SK-N-SH (cell line): ENCODE measurements at places on chromosomes 7 and 10.
A peak's percentile ranks its signal among the peaks of the same experiment; 100 is the strongest.

DNA sequence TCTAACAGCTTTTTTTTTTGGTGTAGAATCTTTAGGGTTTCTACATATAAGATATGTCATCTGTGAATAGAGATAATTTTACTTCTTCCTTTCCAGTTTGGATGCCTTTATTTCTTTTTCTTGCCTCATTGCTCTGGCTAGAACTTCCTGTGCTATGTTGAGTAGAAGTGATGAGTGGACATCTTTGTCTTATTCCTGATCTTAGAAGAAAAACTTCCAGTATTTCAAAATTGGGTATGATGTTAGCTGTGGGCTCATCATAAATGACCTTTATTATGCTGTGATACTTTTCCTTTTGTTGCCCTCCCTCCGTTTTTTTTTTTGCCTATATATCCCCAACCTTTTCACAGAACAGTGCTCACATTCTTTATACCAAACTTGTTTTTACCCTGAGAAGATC lies 8.8 kb downstream of the AGK start:
- H3K27me3 ChIP-seq = no peaks in the 10 kb centered on the region
- H3K4me3 ChIP-seq = no peak overlapping the region
- H3K36me3 ChIP-seq = peaks cover 39% of the 10 kb centered on the region

DNA sequence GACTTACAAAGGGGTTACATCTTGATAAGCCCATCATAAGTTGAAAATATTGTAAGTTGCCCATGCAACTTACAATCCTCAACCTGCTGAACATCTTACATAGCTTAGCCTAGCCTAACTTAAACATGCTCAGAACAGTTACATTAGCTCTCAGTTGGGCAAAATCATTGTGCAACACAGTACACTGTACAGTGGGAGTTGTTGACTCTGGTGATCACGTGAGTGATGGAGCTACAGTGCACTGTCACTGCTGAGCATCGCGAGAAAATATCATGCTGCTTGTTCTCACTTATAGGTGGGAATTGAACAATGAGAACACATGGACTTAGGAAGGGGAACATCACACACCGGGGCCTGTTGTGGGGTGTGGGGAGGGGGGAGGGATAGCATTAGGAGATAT lies 214.9 kb upstream of the ZMIZ1 start:
- no peak for DNase-seq
- no peaks in the 10 kb centered on the region for H3K36me3 ChIP-seq
- no peak overlapping the region for H3K4me3 ChIP-seq
- no peaks in the 10 kb centered on the region for H3K27me3 ChIP-seq
- H3K27ac ChIP-seq = no peak overlapping the region

DNA sequence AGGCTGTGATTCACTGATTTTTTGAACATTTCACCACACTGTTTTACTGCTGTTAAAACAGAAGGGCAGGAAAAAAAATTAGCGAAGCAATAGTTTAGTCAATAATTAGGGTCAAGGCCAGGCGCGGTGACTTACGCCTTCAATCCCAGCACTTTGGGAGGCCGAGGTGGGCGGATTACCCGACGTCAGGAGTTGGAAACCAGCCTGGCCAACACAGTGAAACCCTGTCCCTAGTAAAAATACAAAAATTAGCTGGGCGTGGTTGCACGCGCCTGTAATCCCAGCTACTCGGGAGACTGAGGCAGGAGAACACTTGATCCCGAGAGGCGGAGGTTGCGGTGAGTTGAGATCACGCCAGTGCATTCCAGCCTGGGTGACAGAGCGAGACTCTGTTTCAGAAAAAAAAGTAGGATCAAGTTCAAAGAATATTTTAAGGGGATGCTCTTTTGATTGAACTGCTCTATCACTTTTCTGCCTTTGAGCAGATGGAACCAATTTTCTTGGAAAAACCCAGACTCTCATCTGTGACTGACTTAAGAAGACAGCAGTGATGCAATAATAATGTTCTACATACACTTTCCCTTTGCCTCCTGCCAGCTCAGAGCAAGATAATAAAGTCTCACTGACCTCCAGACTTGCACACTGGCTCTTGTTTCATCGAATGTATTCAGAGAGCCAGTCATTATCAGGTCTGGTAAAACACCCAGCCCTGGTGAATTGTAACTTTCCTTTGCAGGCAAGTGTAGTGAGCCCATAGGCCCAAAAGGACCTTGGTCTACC lies 1.6 kb upstream of the PPA1 start:
- no peak for DNase-seq
- H3K27me3 ChIP-seq = no peaks in the 10 kb centered on the region

DNA sequence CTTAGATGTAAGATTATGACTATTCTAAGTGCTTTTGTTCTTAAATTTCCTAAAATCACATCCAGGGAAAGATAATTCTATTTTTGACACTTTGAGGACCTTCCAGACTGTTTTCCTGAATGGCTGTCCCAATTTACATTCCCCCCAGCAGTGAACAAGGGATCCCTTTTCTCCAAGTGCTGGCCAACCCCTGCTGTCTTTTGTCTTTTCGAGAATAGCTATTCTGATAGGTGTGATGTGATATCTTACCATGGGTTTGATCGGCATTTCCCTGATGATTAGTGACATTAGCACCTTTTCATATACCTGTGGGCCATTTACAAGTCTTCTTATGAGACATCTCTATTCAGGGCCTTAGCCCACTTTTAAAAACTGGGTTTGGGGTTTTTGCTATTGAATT lies 526.7 kb upstream of the FZD8 start:
- H3K36me3 ChIP-seq = no peaks in the 10 kb centered on the region
- no peaks in the 10 kb centered on the region for H3K27me3 ChIP-seq
- no peaks in the 10 kb centered on the region; the same call in none of the 2 replicates for H3K4me1 ChIP-seq
- H3K4me3 ChIP-seq = no peak overlapping the region

- H3K4me1 ChIP-seq = peaks cover 11% of the 10 kb centered on the region; the same call in 1 of the 2 replicates
- H3K4me3 ChIP-seq = no peak overlapping the region
- DNase-seq = no peak
- no peak overlapping the region for H3K27ac ChIP-seq
Observed at GRCh38 chr10:24310104-24310503, 101.2 kb downstream of the KIAA1217 start.

- peaks cover 5% of the 10 kb centered on the region; the same call in 1 of the 2 replicates for H3K4me1 ChIP-seq
- H3K27me3 ChIP-seq = no peaks in the 10 kb centered on the region
- peaks cover 18% of the 10 kb centered on the region; the same call in 1 of the 2 replicates for H3K36me3 ChIP-seq
- H3K27ac ChIP-seq = no peak overlapping the region
Observed at GRCh38 chr10:33321516-33321915, 13.0 kb downstream of the NRP1 start.

DNA sequence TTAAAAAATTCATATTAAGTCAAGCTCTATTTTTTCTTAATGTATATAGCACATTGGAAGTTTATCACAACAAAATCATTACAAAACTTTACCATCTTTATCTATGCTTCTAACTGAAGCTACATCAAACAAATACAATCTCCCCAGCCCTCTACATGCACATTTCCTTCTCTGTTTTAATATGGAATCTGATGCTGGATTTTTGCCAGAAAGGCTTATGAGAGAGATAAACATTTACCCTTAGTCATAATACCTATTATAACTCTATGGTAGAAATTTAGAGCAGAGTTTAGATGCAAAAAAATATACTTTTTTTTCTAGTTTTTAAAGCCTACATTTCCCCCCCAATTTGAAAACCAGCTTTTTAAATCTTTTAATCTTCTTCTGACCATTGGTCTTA lies 1198.6 kb downstream of the GATA3 start:
- DNase-seq = peak; percentile 23
- peak overlapping the region; percentile 98 for H3K27ac ChIP-seq
- H3K4me1 ChIP-seq = peaks cover 12% of the 10 kb centered on the region; the same call in 1 of the 2 replicates
- no peak overlapping the region for H3K4me3 ChIP-seq
